Left renal pelvis (tissue), 4 donors: ENCODE measurements at places on chromosomes 1 and 21. TPM values are rescaled to one million over a fixed set of nuclear protein-coding genes. Genes with fewer than 3 reads are reported as not detected.

The RIPPLY3 gene
- polyA plus RNA-seq: 2.6 TPM

The MYOG gene
- 0.19 TPM for polyA plus RNA-seq

The C1orf141 gene
- polyA plus RNA-seq: 0.15 TPM

DNA sequence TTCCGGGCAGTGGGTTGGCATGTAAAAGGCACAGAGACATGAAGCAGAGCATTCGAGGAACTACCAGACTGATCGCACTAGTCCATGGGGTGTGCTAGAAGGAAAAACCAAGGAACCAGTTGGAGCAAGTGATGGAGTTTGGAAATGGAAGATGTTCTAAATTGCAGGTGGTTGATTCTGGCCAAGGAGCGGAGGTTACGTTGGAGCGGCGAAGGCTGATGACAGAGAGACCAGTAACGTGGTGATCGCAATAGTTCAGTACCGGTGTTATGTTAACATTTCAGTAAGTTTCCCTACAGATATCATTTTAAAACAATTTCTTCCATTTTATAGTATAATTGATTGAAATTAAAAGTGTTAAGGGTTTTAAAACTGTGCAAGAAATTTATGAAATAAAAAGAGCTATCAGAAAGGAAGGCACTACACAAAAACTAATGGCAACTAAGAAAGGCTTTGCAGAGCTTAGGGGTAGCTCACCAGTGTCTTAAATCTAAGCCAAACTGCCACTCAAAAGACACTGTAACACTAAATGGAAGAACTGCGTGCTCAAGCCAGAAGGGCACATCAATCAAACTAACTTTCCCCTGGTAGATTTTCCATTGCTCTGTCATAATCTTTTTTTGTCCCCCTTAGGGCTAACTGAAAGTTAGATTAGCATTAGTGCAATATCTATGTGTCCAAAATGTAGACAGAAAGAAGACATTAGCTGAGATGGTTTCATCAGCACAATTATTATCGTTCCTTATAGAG is 11.3 kb upstream of the HEATR1 start:
- DNase-seq: no peak

DNA sequence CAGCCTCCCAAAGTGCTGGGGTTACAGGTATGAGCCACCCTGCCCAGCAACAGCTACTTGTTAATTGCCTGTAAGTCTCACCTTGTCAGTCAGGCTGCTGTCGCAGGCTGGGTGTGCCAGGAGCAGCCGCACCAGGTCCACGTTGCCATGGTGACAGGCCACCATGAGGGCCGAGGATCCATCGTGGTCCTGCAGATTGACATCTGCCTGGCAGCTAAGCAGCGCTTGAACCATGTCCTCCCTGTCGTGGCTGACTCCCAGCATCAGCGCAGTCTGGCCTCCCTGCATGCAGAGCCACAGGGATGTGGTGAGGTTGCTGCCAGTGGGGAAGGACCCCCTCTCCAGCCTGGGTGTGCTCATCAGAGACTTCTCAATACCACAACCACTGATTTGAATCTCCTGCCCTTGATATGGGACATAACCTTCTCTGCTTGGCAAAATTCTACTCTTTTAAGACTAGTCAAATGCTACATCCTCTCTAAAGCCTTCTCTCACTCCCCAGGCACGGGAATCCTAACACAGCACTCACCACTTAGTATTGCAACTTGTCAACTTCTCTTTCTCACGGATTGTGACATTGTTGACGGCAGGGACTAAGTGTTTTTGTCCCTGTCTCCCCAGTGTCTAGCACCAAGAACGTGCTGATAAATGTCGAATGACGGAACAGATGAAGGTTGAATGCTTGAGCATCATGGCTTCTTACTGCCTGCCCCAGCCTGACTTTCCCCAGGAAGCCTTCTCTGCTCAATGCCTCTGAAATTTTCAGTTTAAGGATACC is 52.9 kb downstream of the L1TD1 start:
- no peak for DNase-seq

- DNase-seq: no peak
These were observed 24.0 kb downstream of the EXOC8 start for GRCh38 chr1:231313661-231314060.

DNA sequence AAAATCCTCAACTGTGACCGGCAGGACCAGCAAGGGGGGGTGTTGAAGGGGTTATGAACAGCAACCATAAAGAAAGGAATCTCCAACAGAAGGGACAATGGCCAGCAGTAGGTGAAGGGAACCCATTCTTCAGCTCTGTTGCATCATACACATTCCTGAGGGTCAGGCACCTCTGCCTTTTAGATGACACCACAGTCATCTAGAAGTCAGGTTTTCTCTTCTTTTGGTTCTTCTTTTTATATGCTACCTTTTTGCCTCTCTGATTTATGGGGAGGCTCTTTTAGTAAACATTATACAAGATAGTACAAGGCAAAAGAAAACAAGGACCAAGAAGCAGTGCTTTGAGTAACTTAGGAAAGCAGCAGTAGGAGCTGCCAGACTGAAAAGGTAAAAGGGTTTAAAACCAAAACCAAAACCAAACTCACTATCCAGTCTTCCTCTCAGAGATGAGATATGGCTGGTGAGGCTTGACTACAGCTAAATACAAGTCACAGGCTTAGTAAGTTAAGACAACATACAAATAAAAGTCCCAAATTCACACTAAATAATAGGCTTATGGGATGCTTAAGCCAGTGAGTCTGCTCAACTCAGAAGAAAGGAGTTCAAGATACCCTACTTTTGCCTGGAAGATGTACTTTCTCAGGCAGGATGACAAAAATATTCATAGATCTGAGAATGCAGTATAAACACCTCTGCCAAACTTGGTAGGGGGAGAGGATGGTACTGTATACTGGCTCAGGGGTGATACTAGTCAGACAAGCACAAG is 4.1 kb downstream of the TEX38 start:
- no peak for DNase-seq

- DNase-seq: no peak
These were observed 262.1 kb upstream of the LRRC7 start for GRCh38 chr1:69305621-69306020.

DNA sequence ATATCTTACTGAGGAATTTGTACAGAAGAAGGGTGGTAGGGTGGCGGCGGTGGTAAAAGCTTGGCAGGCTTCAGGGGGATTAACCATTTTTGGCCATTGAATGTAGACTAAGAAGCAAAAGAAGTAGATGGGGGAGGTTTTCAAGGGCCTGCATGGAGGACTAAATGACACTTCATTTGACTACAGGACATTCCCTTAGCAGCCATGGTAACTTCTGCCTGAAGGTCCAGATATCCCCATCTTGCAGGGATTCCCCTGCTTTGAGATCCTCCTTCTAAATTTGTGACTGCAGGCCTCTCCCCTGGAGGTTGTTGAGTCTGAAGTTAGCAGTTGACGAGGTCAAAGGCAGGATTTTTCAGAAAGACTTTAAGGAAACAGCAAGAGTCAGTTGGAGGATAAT is 4.8 kb downstream of the VASH2 start:
- DNase-seq: no peak
